Thyroid gland (tissue), 4 donors: ENCODE measurements at places on chromosomes 11 and 22. TPM values are rescaled to one million over a fixed set of nuclear protein-coding genes. Genes with fewer than 3 reads are reported as not detected.

The ADORA2A gene
- total RNA-seq = 1.4 TPM

The TSGA10IP gene
- not detected for total RNA-seq

The MAFF gene
- 13.1 TPM for total RNA-seq

The TST gene
- total RNA-seq = 36.8 TPM

DNA sequence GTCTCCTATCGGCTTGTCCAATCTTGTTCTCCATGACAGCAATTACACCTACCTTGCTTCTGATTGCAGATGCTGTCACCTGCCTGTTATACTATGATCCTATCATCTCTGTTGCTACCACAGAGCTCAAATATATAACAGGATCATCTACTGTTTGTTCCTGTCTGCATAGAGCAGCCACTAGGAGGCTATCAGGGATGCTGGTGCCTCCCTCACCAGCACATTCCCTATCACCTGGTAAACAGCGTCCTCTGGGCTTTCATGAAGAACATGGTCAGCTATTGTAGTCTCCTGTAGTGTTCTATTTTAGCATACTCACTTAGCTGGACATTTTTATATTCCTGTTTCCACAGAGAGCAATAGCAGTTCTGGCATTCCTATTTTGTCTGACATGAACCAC, 87.8 kb upstream of the FAT3 start:
- no peaks in the 10 kb centered on the region for H3K36me3 ChIP-seq
- H3K4me1 ChIP-seq = no peaks in the 10 kb centered on the region
- no peaks in the 10 kb centered on the region for H3K27me3 ChIP-seq

GRCh38 chr22:40241200-40241763, 63.6 kb downstream of the TNRC6B start:
- no peaks in the 10 kb centered on the region for H3K36me3 ChIP-seq
- H3K27ac ChIP-seq = peak overlapping the region; percentile 51
- H3K4me1 ChIP-seq = peaks cover 12% of the 10 kb centered on the region
- no peaks in the 10 kb centered on the region for H3K27me3 ChIP-seq

GRCh38 chr22:33678523-33678922, 241.8 kb downstream of the LARGE1 start:
- H3K27ac ChIP-seq = no peak overlapping the region
- H3K4me3 ChIP-seq = no peak overlapping the region
- H3K27me3 ChIP-seq = no peaks in the 10 kb centered on the region

GRCh38 chr11:115503083-115503885, 931 bp downstream of the CADM1 start:
- DNase-seq = peak; percentile 84
- no peaks in the 10 kb centered on the region for H3K36me3 ChIP-seq
- peak overlapping the region; percentile 82 for H3K4me3 ChIP-seq

DNA sequence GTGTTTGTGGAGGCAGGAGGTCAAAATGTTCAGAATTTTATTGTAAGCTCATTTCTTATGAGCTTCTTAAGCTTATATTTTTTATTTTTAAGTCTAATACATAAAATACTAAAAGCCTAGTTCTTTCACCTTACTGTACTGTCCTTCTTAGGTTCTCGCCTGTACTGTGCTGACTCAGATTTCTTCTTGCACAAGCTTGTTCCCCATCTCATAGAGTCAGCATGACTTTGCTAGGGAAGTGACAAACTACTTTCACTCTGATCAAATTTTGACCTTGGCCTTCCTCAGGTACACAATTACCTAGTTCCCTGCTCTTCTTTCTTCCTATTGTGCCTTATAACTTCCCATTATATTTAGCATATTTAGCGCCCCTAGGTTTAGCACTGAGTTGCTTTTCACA, 81.5 kb downstream of the STK33 start:
- H3K36me3 ChIP-seq = no peaks in the 10 kb centered on the region
- no peaks in the 10 kb centered on the region for H3K4me1 ChIP-seq
- no peak overlapping the region for H3K27ac ChIP-seq
- H3K4me3 ChIP-seq = no peak overlapping the region
- H3K27me3 ChIP-seq = no peaks in the 10 kb centered on the region

GRCh38 chr11:44379141-44380008, 69.4 kb upstream of the ALX4 start:
- peaks cover 34% of the 10 kb centered on the region for H3K4me1 ChIP-seq
- no peak overlapping the region for H3K4me3 ChIP-seq
- no peaks in the 10 kb centered on the region for H3K27me3 ChIP-seq
- DNase-seq = peak; percentile 89
- no peaks in the 10 kb centered on the region for H3K36me3 ChIP-seq

- no peaks in the 10 kb centered on the region for H3K27me3 ChIP-seq
- no peak overlapping the region for H3K27ac ChIP-seq
- H3K4me1 ChIP-seq = no peaks in the 10 kb centered on the region
- no peak for DNase-seq
- no peaks in the 10 kb centered on the region for H3K36me3 ChIP-seq
Observed at GRCh38 chr11:126824035-126824607, 176.4 kb downstream of the KIRREL3 start.

DNA sequence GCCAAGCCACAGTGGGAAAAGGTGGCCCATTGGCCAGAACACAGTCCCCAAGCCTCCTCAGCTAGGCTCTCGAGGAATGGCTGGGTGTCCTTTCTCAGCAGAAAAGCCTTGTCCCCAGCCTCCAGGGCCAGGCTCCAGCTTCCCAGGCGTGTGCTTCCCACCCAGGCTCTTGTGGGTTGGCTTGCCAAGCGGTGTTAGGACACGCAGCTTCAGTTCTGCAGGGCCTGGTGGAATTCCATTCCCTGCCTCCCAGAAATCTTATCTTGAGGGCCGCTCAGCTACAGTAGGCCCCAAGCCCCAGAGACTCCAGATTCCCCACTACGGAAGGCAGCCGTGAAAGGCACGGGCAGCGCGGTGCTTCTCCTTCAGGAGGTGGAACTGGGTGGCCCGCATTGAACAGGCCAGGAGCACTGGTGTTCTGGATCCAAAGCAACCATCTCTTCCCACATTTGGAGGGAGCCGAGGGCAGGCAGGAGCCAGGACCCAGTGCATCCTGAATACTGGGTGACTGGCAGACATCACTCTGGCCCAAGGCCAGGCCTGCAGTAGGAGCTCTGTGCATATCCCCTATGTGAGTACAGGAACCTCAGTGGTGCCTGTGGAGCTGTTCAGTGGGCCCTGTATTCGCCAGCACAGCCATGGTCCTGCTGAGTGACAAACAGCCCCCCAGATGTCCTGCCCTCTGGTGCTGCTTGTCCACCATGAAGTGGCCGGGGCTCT, 16.7 kb upstream of the KCNQ1OT1 start:
- H3K4me1 ChIP-seq = no peaks in the 10 kb centered on the region
- H3K4me3 ChIP-seq = no peak overlapping the region
- H3K36me3 ChIP-seq = no peaks in the 10 kb centered on the region
- H3K27ac ChIP-seq = no peak overlapping the region

- H3K27me3 ChIP-seq = no peaks in the 10 kb centered on the region
- H3K27ac ChIP-seq = peak overlapping the region; percentile 83
- no peaks in the 10 kb centered on the region for H3K36me3 ChIP-seq
Observed at GRCh38 chr11:12137005-12137690, 26.8 kb downstream of the MICAL2 start.

- H3K4me3 ChIP-seq = no peak overlapping the region
- H3K27ac ChIP-seq = no peak overlapping the region
- no peaks in the 10 kb centered on the region for H3K27me3 ChIP-seq
- no peaks in the 10 kb centered on the region for H3K4me1 ChIP-seq
Observed at GRCh38 chr11:1102221-1102971, 27.7 kb downstream of the MUC2 start.

DNA sequence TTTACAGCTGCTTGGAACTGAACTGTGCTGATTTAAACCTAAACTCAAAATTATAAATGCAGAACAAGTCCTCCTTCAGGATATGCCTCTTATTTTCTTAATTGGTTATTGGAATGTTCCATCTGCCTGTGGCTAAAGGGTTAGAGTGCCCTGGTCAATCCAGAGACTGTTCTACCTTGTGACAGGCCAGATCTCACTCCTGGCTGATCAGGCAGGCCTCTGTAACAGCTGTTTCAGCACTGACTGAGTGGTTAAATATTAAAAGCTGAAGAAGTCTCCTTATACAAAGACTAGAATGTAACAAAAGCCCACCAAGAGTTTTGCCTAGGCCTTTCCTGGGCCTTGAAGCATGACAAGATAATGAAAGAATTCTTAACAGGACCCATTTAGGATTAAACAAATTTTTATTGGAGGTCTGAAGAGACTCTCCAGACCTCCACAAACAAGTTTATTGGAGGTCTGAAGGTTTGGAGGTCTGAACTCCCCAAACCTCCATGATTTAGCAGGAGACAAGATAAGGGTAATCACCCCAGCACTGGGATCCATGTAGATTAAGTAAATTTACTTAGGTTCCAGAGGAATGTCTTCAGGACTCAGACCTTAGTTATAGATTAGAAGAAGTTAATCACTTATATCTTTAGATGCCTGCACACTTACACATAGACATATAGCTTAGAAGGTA, 35.8 kb downstream of the TMPRSS5 start:
- H3K4me1 ChIP-seq = no peaks in the 10 kb centered on the region
- H3K4me3 ChIP-seq = no peak overlapping the region
- H3K27ac ChIP-seq = no peak overlapping the region
- no peaks in the 10 kb centered on the region for H3K27me3 ChIP-seq
